ENCODE measurements at places on chromosomes 3 and 15. TPM values are rescaled to one million over a fixed set of nuclear protein-coding genes. Genes with fewer than 3 reads are reported as not detected.
A peak's percentile ranks its signal among the peaks of the same experiment; 100 is the strongest.

GRCh38 chr3:104190681-104191080, 1176.0 kb upstream of the ALCAM start:
- no peak for DNase-seq

Gene GRAMD1C
- total RNA-seq = 2.4 TPM

Gene CATSPER2
- total RNA-seq = 0.54 TPM

Gene FAM107A
- 82.9 TPM for total RNA-seq

Gene IL17RD
- total RNA-seq = 6.7 TPM

GRCh38 chr3:63450023-63450422, 171.9 kb downstream of the SYNPR start:
- no peak for DNase-seq

GRCh38 chr15:55802600-55803376, 59.8 kb upstream of the PRTG start:
- DNase-seq = no peak

- peak; percentile 78 for DNase-seq
Measured at GRCh38 chr3:52532838-52533622, 627 bp downstream of the NT5DC2 start.

DNA sequence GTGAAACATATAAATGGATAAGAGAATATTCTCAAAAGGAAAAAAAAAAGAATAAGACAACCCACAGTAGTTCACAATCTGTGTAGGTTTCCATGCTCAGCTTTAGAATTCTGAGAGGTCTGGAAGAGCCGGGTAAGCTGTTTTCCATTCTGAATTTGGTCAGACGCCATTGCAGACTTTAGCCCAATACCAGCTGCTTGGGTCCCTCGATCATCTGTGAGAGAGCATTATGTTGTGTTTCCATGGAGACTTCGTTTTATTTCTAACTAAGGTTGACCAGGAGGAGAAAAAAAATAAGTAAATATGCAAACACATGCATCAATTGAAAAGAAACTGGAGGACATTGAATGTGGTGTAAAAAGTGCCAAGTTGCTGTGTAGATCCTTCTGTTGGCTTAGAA, 25.5 kb downstream of the KCNAB1 start:
- DNase-seq = no peak

DNA sequence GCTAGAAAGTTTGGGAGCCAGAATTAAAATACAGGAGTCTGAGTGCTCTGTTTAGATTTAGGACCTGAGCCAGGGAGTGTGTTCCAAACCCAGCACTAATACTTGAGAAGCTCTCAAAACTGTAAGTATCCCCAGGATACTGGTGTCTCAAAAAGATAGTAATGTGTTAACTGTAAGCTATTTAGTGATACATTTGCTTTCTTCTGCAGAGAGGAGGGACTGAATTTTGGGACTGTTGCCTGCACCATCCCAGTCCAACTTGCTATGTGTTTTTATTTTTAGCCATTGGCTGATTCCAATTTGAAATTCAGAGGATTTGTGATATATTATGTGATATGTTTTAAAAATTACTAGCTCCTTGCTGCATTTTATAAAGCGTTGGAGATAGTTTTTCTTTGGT, 31.5 kb downstream of the UBE2E1 start:
- no peak for DNase-seq

- DNase-seq = no peak
Measured at GRCh38 chr3:187808527-187808895, 63.2 kb upstream of the BCL6 start.

Gene C3orf20
- total RNA-seq = not detected

Data from Right ventricle myocardium inferior (tissue), 1 donor.